Central memory CD8-positive, alpha-beta T cell (primary cell): ENCODE measurements at places on chromosomes 2 and 18.

- no peak for DNase-seq
Measured at GRCh38 chr2:240236217-240237111, 96.0 kb upstream of the OTOS start.

GRCh38 chr2:224174521-224174920, 135.4 kb upstream of the SERPINE2 start:
- no peak for DNase-seq

- DNase-seq, result no peak
Measured at GRCh38 chr18:23479829-23480505, 23.3 kb upstream of the RMC1 start.

DNA sequence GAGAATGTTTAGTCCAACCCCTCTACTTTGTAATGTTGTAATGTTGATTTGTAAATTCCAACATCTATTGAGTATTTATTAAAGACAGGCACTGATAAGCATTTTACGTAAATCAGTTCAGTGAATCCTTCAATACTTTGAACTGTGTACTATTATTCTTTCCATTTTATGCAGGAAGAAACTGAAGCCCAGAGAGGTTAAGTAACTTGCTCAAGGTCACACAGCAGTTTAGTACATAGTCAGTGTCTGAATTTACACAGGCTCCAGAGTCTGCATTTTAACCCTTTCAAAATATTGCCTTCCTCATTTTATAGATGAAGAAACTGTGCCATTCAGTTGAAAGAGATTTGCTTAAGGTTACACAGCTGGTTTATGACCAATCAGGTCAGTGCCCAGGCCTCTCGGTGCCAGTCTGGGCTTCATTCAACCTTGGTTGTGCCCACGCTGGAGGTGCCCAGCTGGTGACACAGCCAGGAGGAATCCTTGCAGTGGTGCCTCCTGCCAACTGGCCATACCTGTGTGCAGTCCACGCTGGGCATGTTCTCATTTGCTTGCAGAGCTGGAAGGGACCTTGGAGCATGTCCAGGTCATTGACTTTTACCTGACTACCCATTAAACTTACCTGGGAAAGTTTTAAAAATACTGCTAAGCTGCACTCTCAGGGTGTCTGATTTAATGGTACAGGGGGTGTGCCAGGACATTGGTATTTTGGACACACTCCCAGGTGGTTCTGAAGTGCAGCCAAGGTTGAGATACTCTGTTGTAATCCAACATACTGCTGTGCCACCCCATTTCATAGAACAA, 74.3 kb upstream of the CYRIA start:
- DNase-seq, result no peak

DNA sequence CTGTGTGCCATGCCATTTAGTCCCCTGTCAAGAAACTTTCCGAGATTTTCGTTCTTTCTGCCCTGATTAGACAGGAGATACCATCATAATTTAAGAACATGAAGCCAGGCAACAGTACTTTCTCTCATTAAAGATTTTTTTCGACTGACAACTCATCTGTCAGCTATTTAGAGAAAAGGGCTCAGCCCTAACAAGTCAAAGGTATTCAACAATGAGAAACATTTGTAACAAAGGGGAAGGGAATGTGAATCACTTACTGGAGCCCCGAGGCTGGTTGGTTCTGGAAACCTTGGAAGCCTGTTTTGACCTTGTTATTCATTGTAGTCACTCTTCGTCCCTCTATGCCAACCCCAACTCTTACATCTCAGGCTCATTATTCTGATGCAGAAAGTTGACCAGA, 199.4 kb downstream of the SPP2 start:
- no peak for DNase-seq

DNA sequence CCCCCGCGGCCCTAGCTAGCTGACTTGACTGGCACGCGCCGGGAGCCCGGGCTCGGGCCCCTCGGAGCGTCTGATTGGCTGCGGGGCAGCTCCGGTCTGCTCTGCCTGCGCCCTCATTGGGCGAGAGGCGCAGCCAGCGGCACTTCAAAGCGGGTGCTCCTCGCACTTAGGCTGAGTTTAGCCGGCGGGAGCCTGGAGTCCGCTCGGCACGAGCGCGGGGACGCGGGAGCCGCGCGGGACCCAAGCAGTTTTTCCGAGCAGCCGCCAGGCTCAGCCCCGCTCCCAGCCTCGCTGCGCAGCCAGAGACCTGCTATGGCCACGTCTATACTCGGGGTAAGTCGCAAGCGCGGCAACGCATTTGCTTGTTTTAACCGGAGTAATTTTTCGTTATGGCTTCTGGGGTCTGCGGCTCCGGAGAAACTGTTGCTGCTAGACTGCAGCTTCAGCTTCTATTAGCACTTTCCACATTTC, at the start of gene SP9:
Gene SP9 (plus strand): TSS at position 174 of the 471 bp plus-strand sequence. CDS start 139 bp downstream, at position 313.
- DNase-seq, result no peak

DNA sequence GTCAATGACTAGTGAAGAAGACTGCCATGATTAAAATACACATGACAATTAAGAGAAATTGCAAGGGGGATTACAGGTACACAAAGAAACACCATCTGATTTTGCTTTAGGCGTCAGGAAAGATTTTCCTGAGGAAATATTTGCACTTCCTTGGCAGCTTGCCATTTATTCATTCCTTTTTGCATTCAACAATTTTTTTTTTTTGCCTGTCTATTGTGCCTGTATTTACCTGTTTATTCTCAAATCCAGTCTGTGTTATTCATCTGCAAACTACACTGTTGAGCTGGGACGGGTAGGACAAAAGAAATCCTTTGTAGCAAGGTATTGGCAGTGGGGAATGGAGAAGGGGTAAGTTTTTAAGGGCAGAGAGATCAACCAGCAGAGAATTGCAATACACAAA, 31.8 kb downstream of the SMAD2 start:
- DNase-seq, result no peak

- DNase-seq, result no peak
Measured at GRCh38 chr18:55268628-55269275, 309.5 kb upstream of the CCDC68 start.

- DNase-seq, result no peak
Measured at GRCh38 chr2:155218945-155219344, 520.5 kb downstream of the KCNJ3 start.

- no peak for DNase-seq
Measured at GRCh38 chr2:40962026-40962425, 510.1 kb upstream of the SLC8A1 start.

DNA sequence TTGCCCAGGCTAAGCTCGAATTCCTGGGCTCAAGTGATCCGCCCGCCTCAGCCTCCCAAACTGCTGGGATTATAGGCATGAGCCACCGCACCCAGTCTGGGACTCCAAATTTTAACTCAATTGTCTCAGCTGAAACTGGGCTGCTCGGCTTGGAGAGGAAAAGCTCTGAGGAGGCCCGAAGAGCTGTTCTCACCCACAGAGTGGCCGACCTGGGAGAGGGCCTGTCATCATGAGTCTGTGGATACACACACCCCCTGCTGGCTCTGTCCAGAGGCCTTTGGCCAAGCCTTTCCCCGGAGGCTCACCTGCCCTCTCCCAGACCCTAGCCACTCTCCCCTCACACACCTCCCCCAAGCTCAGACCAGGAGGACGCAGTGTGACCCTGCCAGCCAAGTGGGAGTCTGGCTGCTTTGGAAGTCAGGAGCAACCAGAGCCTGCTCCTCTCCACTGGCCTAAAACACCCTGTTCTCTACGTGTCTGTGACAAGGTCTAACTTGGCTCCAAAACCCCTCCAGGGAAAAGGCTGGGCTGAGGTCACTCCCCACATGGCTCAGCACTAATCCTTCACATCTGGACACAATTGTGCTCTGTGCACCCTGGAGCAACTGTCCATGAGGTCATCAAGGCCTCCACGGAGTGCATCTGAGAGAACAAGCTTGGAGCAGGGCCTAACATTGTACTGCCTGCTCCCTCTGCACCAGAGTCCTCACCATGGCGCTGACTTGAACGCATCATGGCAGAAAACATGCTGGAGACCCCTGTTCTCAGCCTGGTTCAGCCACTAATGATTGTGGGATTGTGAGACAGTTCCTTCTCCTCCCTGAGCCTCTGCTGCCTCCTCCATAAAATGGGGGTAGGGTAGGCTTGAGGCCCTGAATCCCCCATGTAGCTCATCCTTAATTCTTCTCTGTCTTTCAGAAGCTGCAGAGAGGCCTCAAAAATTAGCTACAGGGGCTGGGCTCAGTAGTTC, 49.9 kb upstream of the RAB6C start:
- DNase-seq, result no peak

DNA sequence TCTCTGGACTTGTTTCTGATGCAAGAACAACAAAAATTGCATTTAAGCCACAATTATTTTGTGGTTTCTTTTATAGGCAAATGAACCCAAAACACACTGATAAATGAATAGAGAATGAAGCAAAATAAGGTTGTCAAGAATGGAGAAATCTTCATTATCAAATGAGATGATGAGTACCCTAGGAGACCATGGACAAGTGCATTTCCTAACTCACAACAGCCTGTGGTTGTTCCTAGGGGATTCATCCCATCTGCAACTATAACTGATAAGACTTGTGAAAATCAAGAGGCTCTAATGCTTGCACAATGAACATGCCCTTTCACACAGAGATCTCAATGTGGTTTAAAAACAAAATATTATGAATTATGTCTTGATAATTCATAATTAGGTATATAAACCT, 159.9 kb downstream of the PDE1A start:
- DNase-seq, result no peak

DNA sequence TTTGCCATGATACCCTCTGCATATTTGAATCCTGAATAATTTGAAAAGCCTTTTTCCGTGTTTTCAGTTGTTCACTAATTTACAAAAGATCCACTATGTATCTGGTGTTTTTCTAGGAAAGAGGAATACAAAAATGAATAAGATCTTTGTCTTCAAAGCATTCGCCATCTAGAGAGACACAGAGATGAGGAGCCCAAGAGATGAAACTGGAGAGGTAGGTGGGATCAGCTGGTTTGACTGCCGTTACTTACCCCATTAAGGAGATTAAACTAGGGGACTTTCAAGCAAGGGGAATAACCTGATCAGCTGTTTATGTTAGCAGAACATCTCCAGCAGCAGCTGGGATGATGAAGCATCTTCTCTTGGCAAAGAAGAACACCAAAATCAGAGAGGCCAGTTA, 150.2 kb upstream of the SATB2 start:
- DNase-seq, result no peak

- DNase-seq, result no peak
Measured at GRCh38 chr2:238117199-238118154, 17.3 kb downstream of the ESPNL start.

DNA sequence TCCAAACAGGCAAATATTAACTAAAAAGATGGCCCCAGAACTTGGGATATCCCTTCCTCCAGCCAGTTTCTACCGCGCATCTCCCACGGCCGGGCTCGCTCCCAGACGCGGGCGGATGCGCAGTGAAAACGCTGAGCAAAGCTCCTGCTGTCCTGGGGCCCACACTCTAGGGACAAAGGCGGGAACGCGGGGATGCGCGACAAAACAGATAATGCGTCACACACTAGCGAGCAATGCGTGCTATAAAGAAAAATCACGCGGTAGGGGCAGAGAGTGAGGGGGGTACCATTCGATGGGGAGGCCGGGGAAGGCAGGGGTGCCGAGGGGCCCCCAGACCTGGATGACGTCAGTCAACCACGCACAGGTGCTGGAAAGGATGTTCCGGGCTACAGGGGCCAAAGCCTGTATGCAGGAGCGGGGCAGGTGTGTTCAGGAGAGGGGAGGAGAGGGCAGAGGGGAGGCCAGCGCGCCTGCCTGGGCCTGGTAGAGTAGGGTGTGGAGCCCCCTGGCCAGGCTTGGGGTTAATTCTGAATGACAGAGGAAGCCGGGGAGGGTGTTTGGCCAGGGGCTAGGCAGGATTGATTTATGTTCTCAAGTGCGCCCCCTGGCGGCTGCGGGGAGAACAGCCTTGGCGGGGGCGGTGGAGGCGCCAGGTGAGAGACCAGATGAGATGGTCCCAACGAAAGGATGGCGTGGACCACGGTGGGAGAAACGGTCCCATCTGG, 14.9 kb upstream of the ITM2C start:
- peak; percentile 49 for DNase-seq

DNA sequence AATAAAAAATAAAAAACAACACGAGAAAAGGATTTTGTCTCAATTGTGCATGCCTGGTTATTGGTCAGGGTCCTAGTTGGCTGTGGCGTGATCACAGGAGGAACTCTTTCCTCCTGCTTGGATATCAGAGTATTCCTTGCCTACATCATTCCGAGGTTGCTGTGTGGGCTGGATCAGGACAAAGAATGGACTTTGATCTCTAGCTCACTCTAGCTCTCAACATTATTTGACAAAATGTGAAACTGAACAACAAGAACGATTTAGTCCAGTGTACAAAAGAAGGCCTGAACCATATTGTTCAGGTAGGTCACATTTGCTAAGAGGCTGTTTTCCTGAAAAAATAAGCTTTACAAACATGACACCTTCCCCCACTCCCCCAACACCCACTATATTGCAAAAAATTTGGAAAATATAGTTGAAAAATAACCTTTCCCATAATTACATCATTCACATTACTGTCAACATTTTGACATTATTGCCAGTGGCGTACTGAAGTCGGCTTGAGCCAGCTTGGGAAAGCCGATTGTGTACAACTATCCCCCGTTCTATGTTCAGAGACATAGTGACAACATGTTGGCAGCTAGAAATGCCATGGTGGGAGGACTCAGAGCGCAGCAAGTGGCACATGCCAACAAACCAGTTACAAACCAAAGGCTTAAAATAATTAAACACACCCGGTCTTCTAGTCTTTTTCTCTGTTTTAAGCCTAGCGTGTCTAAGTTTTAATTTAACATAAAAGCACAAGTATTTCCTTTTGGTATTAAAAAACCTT, 179.0 kb downstream of the LPIN1 start:
- no peak for DNase-seq

DNA sequence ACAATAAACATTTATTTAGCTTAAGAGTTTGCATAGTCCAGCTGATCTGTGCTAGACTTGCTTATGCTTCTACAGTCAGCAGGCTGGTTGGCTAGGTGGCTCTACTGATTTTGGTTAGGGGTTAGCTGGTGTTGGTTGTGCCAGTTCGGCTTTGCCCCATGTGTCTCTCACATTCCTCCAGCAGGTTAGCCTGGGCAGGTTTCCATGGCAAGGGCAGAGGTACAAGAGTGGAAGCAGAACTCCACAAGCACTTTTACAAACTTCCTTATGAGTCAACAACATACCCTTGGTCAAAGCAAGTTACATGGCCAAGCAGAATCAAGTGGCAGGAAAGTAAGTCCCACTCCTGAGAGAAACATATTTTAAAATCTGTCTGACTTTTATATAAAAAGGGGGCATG, 82.3 kb downstream of the SS18 start:
- DNase-seq, result no peak

DNA sequence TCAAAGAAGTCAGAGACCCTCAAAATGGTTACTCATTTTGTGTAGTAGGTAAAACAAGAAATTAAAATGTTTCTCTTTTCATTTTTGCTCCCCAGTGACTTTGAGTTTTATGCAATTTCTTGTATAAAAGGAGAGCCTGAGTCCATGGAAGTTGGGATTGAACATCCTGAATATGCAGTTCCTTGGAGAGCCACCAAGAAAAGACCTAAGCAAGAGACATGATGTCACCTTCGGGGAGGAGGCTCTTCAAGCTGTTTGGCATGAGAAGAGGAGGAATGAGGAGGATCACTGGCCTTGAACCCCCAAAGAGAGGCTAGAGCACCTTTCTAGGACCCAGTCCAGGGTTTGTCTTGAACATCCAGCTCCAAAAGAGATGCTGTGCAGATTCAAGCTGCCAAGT, 83.5 kb upstream of the STPG4 start:
- no peak for DNase-seq
